Aorta (tissue), 5 donors: ENCODE measurements at places on chromosomes 2 and 18. TPM values are rescaled to one million over a fixed set of nuclear protein-coding genes. Genes with fewer than 3 reads are reported as not detected.
A peak's percentile ranks its signal among the peaks of the same experiment; 100 is the strongest.

Gene PDE1A
- total RNA-seq, result 23.2 TPM

- peak; percentile 55 for DNase-seq
Measured at GRCh38 chr2:73112026-73112912, 479 bp downstream of the RAB11FIP5 start.

DNA sequence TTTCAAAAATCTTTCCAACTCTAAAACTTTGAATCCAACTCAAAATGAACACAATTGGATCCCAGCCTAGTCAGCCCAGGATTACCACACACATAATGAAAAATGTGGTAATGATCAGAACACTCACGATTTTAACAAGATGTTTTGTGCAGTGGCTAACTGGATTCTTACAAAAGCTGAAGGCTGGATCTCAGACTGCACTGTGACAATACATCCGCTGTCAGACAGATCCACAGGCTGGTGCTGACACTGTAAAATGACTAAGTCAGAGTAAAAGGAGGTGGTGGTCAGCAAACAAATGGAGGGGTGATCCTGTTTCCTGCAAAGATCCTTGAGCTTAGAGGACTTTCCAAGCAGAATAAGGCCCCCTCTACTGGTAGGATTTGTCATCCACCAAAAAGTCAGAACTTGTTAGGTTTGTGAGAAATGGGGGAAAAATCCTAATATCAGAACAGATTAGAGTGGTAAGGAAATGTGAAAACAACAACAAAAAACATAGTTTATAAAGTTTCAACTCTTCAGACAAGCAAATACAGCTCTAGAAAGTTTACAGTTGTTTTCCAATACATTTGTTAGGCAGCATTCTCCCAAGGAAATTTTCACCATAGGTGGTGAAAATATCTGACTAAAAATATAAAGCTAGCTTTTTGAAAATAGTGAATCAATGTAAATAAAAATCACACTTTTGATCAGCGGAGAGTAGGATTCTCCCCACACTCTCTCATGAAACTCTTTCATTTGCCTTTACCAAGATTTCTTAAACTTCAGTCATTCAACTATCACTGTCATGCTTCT is 211.9 kb downstream of the AGPS start:
- DNase-seq, result no peak

DNA sequence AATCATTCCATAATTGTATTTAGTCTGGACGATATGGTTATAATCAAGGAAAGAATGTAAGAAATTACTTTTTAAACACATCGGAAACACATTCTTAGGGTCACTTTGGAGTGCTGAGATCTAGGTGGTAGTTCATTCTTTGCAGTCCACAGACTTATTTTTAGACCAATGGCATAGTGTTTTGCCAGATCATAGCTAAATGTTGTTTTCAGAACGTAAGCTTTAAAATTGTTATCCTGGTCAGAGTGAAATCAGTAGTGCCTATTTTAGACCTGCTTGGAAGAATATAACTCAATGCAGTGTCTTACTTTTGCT is 4.3 kb downstream of the MYL12A start:
- no peak for DNase-seq

Gene NR4A2
- 62.0 TPM for total RNA-seq

- no peak for DNase-seq
Measured at GRCh38 chr18:41134426-41134825, 820.6 kb upstream of the PIK3C3 start.

DNA sequence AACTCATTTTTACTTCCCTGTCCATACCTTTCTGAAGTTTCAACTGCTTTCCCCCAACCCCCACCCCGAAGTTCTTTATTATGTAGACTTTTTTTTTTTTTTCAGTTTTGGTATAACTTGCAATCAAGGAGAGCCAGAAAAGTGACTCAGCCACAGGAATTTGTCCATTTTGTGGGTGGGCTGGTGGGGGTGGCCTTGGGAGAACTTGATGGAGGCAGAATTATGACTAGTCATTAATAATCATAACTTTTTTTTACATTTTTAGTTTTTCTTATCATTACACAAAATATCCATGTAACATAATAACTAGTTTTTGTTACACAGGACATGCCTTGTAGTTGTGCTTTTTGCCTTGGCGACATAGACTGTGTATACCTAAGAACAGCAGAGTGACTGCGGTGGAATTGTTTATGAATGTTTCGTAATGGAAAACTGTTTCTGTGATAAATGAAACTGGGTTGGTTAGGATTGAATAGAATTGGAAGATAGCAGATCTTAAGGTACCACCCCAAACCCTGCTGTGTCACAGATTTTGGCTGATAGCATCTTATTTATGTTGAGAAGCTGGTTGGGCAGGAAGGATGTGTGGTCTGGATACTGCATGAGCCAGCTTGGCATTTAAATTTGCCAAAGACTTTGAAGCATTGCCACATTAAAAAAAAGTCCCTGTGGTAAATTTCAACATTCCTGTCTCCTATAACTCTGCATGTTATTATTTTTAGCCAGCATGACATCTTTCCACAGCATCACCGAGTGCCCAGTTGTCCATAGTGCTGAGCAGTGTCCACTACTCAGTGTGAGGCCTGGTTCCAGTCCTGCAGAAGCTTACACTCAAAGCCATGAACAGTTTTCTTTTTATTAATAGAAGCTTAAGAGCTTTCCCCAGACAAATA is 30.7 kb downstream of the LYPD6B start:
- DNase-seq, result no peak

DNA sequence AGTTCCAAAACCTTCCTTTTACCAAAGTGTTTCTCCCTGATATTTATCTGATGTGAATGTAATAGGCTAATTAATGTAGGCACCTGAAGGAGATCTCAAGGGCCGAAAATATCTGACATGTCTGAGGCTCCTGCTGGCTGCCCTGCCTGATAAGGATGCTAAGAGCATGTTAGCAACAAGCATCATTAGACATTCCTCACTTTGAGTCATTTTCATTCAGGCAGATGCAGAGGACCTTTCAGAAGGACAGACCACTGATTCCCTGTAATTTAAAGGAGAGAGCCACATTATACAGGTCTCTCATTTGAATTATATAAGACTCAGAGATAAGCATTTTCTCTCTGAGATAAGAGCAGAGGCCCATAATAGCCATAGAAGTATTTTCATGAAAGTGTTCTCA is 222.4 kb upstream of the NCKAP5 start:
- no peak for DNase-seq

GRCh38 chr2:134137182-134137611 is 116.7 kb upstream of the MGAT5 start:
- DNase-seq, result peak; percentile 69

- no peak for DNase-seq
Measured at GRCh38 chr18:25595274-25596060, 243.5 kb upstream of the ZNF521 start.

Gene DLX1
- not detected for total RNA-seq

- DNase-seq, result no peak
Measured at GRCh38 chr18:7896805-7897518, 329.8 kb downstream of the PTPRM start.

- DNase-seq, result peak; percentile 81
Measured at GRCh38 chr2:101559551-101559950, 84.6 kb upstream of the RFX8 start.
